ENCODE measurements at places on chromosomes 4 and X.

GRCh38 chr4:10066670-10067651 lies 45.7 kb upstream of the SLC2A9 start:
- DNase-seq: no peak

- no peak for DNase-seq
Measured at GRCh38 chr4:101192244-101192643, 155.1 kb downstream of the PPP3CA start.

- no peak for DNase-seq
Measured at GRCh38 chr4:144171697-144172096, 31.2 kb upstream of the GYPA start.

GRCh38 chr4:34250562-34250961 lies 1993.8 kb downstream of the ARAP2 start:
- no peak for DNase-seq

GRCh38 chrX:79361192-79361870 lies 5.8 kb downstream of the ITM2A start:
- DNase-seq: no peak

DNA sequence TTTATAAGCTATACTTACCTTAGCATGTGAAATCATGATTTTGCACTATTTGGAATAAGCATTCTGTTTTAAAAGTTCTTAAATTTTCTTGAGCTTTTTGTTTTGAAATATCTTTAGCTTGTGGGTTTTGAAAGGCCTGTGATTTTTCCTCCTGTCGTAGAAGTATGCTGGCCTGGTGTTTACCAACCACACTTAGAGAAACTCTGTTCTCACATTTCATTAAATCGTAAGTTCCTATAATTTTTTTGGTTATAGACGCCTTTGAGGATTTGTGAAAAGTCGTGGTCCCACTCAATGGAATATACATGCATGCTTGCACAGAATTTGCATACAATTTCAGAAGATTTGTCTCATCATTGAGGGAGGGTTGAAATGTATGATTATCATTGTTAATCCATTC lies 63.6 kb downstream of the PDLIM5 start:
- no peak for DNase-seq

- no peak for DNase-seq
Measured at GRCh38 chr4:140691369-140691768, 64.8 kb downstream of the TBC1D9 start.

GRCh38 chr4:145871209-145871608 lies 67.4 kb downstream of the ZNF827 start:
- DNase-seq: no peak

- DNase-seq: no peak
Measured at GRCh38 chrX:73448379-73448778, 1.5 kb downstream of the CDX4 start.

All from stimulated activated CD4-positive, alpha-beta T cell treated with anti-CD3 and anti-CD28 coated beads, Interleukin-1b, Interleukin-23, amount 100 ng/mL, for 1 hour (primary cell).